RPMI7951 (cell line): ENCODE measurements at places on chromosomes 4 and X.

DNA sequence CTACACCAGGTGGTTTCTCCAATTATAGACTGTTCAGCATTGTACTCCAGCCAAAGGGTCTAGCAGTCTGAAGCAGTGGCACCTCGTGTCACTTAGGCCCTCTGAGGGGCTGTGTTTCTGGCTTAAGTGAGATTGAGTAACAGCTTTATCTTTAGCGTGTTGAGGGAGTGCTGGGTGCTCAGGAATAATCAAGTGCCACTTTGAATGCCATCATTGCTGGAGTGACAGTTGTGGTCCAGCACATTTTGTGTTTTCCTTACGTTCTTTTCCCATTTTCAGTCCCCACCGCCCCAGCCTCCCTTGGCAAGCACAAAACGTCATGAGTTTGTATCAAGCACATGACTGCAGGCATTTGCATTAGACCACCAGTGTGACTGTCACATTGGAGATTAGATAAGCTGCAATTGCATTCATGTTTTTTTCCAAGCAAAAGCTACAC, 58.7 kb downstream of the FNIP2 start:
- no peak for DNase-seq

DNA sequence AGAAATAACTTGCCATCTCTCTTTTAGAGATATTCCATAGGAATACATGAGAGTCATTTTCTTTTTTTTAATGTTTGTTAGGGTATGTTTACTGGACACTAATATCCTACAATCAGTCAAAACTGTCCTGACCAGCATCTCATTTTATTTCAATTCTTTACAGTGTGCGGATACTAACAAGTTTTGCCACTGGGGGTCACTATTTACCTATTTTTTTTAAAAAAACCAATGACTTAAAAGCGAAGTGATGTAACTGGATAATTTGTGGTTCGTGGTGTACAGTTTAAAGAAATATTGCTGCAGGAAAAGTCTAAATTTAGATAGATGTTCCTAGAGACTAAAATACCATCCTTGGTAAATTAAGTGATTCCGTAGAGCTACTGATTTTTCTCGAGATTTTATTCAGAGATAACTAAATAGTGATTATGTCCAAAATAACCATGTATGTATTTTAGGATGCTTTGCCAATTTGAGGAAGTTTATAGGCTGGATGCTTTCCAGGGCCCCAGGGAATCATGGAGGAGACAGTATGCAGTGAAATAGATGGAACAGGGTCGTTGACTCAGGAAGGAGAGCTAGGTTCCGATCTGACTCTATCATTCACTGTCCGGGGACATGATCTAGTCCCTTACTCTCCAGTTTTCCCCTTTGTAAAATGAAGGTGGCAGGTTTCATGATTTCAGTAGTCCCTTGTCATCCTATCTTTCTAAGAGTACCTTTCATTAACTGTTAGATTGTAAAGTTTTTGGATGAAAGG, 34.0 kb upstream of the GNPDA2 start:
- peak; percentile 28 for DNase-seq

DNA sequence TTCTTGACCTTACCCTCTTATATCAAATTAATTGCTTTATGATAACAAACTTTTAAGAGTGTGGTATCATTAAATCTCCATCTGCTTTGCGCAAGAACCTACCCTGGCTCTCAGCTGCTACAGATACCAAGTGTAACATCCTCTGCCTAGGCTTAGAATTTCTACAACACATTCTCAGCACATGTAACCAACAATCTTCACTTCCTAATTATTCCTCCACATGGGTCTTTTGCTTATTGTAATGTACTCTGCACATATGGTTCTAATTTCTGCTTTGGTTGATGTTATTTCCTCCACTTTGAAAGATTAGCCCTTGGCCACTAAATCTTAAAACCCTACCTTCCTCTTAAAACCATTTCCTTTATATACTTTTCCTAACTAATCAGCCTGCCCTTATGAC, 242.4 kb downstream of the ARHGAP24 start:
- peak; percentile 79 for DNase-seq

GRCh38 chr4:100511896-100512295, 5.9 kb downstream of the EMCN start:
- DNase-seq = no peak

DNA sequence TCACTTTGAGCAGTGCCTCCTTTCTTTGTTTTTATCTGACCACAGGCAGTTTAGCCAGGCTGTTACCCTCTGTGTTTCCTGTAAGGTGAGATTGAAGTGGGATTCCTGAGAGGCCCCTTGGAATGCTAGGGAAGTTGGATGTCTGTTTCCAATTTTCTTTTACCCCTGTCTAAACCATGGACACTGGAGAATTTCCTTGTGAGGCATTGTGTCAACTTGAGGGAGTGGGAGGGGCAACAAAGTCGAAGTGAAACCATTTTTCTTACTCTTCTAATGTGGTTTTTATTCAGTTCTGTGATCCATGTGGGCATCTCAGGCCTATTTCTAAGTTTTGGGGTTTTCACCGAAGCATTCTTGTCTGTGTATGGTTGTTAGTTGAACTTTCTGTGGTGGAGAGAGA, 296.1 kb upstream of the UGT8 start:
- DNase-seq = peak; percentile 1

DNA sequence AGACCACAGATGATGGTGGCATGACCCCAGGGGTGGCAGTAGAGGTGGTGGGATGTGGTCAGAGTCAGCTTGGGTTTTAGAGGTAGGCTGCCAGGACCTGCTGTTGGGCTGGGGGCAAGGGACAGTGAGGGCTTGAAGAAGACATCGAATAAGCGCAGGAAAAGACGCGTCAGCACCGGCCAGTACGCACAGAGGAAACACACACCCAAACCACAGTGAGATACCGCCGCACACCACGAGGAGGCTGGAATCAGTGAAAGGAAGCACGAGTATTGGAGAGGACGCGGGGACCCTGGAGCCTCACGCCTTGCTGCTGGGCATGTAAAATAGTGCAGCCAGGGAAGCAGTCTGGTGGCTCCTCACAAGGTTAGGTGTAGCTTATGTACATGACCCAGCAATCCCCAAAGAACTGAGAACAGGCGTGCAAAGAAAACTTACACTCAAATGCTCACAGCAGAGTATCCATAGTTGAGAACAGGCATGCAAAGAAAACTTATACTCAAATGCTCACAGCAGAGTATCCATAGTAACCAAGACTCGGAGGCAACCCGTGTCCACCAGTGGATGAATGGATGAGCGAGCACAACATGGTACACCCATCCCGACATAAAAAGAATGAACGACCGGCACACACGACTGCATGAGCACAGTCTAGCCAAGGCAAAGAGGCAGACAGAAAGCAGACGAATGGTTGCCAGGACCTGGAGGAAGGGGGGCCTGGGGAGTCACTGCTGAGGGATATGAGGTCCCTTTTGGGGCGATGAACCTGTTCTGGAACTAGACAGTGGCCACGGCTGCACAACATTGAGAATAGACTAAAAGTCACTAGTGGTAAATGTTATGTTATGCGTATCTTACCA, 13.3 kb downstream of the PDZD4 start:
- no peak for DNase-seq

GRCh38 chr4:72118017-72118416, 86.2 kb downstream of the NPFFR2 start:
- no peak for DNase-seq

DNA sequence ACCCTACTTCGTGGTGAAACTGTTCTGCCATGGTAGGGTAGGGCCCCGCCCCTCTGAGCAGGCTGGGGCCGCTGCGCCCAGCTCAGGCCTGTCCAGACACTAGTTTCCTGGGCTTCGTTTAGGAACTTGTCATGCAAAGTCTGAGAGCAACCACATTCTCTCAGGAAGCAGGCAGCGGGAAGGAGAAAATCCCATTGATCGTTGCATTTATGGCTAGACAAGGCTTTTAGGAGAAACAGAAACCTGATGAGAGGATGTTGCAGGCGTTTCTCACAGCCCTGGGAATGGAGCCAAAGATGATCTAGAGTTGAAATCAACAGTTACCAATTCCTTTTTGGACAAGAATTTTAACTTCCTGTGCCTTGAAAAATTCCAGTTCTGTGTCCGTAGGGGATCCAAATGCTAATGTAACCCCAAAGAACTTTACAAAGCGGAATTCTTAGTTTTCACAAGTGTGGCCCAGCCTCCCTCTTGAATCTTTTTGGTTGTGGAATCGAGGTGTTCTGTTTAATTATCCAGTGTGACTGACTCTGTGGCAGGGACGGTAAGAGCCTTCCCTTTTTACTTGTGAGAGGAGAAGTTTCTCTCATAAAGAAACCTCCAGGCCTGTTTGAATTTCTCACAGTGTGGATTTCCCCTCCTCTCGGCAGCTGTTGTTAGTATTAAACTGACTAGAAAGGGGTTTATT, 4.5 kb upstream of the CXCL9 start:
- peak; percentile 66 for DNase-seq

- DNase-seq = no peak
Observed at GRCh38 chr4:78439328-78439727, 112.2 kb upstream of the ANXA3 start.

- no peak for DNase-seq
Observed at GRCh38 chrX:14758029-14758491, 114.8 kb downstream of the FANCB start.

GRCh38 chr4:8589823-8590545, 2.6 kb upstream of the CPZ start:
- DNase-seq = no peak

GRCh38 chrX:44972132-44972531, 99.1 kb downstream of the KDM6A start:
- no peak for DNase-seq

DNA sequence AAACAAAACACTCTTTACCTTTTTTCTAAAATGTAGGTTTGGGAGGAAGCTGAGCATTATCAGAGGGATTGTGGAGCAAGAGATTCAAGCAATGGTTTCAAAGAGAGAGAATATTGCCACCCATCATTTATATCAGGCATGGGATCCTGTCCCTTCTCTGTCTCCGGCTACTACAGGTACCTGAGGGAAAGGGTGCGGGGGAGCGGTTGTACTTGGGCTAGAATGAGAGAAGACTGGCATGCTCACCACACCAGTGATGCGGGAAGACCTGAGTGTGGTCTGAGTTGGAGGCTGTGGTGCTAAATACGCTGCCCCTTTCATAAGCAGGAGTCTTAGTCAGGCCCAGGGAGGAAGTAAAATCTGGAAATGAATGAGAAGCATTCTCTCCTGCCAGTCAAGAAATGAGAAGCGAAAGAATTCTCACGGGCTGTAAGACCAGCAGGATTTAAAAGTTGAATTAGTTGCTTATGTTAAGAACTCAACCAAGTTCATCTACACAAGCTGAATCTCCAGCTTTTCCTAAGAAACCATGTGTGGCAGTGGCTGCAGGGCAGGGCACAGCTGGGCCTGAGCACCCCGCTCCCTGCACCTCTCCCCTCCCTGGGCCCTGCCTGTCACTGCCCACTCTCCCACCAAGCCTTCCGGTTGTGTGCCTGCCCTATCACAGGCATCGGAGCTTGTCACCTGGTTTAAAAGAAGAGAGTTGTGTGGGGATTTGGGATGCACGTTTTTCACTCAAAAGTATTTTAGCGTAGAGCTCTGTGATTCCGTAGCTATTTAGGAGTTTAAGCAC, 24.8 kb upstream of the MSANTD1 start:
- no peak for DNase-seq

DNA sequence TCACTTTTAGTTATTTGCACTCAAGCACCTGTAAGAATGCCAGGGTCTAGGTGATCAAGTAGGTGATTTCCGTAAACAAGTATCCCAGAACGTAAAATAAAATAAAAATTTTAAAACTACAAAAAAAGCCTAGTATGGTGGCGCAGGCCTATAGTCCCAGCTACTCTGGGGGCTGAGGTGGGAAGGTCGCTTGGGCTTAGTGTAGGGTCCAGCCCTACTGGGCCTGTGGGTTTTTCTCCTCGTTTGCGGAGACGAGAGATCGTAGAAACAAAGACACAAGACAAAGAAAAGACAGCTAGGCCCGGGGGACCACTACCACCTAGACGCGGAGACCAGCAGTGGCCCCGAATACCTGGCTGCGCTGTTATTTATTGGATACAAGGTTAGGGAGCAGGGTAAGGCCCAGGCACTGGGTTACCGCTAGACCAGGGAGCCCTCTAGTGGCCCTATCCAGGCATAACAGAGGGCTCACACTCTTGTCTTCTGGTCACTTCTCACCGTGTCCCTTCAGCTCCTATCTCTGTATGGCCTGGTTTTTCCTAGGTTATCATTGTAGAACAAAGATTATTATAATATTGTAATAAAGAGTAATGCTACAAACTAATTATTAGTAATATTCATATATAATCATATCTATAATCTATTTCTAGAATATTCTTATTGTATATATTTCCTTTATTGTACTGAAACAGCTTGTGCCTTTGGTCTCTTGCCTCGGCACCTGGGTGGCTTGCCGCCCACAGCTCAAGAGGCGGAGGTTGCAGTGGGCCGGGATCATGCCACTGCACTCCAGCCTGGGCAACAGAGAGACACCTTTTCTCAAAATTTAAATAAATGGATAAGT, 38.4 kb downstream of the SAGE1 start:
- DNase-seq = peak; percentile 15

- DNase-seq = no peak
Observed at GRCh38 chr4:48436318-48436717, 46.8 kb upstream of the SLC10A4 start.

GRCh38 chr4:87423317-87424098, 1.1 kb downstream of the NUDT9 start:
- no peak for DNase-seq

DNA sequence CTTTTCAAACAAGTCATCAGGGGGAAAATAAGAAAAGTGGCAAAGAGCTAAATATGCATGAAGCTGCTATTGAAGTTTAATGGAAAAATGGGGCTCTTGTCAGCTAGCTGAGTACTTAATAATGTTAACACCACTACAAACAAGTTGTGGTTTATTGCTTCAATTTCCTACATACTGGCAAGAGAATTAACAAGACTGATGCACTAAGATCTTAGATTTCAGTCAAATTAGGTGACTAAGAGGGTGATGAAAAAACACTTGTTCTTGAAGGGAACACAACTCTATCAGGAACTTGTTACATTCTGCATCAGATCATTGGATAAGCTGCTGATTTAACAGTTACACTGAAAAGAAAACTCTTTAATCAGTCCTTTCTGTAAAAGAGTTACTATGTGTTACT, 234.6 kb upstream of the AFF2 start:
- no peak for DNase-seq

GRCh38 chr4:12911750-12912358, 572.3 kb downstream of the RAB28 start:
- no peak for DNase-seq

GRCh38 chr4:159070742-159071141, 32.1 kb upstream of the RAPGEF2 start:
- DNase-seq = peak; percentile 85

- no peak for DNase-seq
Observed at GRCh38 chr4:25628451-25628850, 27.2 kb upstream of the SLC34A2 start.

DNA sequence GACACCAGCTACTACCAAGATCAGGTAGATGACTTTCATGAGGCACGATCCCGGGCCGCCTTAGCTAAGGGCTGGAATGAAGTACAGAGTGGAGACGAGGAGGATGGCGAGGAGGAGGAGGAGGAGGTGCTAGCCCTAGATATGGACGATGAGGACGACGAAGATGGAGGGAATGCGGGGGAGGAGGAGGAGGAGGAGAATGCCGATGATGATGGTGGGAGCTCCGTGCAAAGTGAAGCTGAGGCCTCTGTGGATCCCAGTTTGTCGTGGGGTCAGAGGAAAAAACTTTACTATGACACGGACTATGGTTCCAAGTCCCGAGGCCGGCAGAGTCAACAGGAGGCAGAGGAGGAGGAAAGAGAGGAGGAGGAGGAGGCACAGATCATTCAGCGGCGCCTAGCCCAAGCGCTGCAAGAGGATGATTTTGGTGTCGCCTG, 481 bp downstream of the UTP3 start:
- DNase-seq = no peak
